T-helper 17 cell (primary cell): ENCODE measurements at places on chromosomes 11 and 22.
A peak's percentile ranks its signal among the peaks of the same experiment; 100 is the strongest.

DNA sequence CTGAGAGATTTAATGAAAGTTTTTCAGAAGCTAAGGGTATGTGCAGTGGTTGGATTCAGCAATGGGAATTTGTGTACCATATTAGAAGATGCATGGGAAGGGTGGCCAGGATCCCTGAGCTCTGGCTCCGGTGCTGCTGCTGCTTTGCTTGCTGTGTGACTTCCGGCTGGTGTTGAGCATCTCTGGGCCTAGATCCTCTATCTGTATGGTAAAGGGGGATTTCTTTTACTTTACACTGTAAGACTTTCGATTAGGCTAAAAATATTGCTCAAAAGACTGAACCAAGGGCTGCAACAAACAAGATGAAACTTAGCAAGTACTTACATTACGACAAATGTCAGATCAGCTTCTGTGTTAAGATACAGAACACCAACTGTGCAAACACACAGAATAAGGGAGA lies 39.1 kb downstream of the XRRA1 start:
- DNase-seq = no peak

DNA sequence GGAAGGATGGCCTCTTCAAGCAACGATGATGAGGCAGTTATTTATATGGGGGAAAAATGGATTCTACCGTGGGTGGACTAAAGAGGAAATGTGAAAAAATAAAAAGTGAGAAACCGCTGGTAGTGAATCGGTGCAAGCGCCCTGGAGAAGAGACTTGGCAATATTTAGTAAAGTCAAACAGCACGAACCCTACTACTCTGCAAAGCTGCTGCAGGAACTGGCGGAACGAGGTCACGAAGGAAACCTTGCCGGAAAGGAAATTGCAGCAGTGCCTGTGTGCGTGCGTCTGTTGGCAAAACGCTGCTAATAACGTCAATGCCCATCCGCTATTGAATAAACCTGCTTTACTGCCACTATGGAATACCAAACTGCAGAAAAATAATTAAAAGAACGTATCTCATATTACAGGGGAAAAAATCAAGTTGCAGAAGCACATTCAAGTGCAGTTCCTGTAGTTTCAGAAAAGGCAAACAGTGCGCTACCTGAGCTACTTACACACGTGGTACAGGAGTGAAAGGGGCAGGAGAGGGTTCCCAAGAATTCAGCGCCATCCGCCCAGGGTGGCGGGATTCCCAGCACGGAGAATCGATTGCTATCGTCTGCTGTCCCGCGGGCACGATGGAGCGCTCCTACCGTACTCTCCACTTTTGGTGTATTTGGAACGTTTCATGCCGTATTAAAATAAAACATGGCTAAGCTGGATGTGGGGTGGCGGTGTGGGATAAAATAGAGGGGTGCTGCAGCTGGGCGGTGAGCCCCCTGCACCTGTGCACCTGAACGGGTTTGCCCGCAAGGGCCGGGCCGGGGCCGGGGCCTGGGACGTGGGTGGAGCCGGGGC lies 585 bp upstream of the NADSYN1 start:
- DNase-seq = peak; percentile 38

DNA sequence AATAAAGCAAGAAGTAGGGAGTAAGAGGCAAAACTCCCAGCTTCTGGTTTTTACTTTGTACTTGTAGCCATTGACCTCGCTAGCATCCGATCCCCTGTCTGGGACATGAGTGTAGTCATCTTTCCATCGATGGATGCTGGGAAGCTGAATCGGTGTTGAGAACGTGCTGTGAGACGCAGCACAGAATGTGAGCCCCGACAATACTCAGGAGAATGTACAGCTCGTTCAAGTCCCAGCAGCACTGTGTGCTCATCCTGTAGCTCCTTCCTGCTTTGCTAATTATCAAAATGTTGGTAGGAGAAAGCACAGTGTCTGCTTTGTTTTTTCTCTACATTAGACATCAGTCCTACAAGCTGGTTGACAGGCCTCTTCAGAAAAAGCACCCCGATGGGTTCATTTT lies 56.6 kb downstream of the JAM3 start:
- no peak for DNase-seq

DNA sequence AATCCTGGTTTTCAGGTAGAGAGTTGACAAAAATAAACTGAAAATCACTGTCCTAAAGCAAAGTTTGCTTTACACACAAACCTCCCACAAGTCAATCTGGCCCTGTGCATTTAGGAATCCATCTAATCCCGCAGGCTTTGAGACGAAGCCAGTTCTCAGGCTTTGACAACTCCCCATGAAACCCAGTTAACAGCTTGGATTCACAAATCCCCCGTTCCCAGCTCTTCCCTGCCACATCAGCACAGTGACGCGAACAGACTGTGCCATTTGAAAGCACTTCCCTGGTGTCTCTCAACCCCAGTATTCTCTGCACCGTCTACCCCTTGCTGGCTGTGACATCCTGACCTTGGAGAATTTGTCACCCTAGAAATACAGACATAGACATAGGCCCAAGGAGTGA lies 117.8 kb downstream of the OPCML start:
- no peak for DNase-seq

DNA sequence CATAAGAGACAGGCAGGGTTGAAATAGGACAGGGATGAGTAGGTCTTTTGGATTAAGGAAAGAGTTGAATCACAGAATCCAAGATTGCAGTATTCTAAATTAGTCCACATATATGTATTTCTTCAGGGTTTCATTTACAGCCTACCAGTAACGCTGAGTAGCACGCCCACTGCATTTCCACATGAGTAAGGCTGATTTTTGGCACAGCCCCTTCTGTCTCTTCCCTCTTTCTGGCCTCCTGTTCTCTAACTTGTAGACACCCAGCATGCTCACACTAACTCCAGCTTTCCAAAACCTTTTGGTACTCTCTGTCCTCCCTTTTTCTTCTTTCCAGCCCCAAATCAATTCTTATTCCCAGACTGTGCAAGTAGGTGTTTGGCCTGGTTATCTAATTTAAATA lies 3.7 kb upstream of the SIK2 start:
- DNase-seq = no peak

- no peak for DNase-seq
These were observed 107.8 kb downstream of the PTPRJ start for GRCh38 chr11:48087974-48088681.

DNA sequence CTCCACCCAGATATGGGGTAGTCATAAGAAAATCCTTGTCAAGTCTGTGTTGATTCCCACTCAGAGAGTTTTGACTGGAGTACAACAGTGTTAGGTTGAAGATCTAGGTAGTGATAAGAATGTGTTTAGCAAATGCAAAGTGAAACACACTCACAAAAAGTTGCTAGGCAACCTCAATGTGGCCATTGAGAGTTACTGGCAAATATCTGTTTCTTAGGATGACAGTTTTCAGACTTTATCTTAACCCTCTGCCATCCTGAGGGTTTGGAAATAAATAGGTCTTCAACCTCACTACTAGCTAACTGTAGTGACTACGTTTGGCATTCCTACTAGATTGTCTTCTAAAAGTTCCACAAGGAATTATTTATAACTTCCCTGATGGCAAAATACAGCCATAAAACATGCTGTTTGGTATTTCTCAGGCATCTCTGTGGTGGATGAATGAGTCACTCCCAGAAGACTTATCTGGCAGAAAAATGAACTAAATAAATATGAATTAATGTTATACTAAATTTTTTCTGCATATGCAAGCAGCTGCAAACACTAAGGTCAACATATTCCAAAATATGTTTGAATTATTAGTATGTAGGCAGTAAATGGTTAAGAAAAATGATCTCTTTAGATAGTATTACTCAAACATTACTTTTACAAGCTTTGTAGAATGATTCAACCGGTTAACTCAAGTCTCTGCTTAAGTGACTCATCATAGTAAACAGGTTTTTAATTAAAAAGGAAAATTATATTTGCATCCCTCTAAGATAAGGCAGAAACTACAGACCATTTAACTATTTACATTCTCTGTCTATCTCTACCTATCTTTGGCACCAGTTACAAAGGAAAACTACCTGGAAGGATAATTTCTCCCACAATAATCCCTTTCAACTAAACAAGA lies 17.1 kb upstream of the SYTL2 start:
- no peak for DNase-seq

GRCh38 chr11:111840143-111840542 lies 31.2 kb downstream of the ALG9 start:
- no peak for DNase-seq

GRCh38 chr22:21952586-21953571 lies at the start of gene PPM1F:
TSS of gene PPM1F (minus strand) at chr22:21952848. CDS start at chr22:21946048, 6,800 bp downstream.
- DNase-seq = peak; percentile 97

DNA sequence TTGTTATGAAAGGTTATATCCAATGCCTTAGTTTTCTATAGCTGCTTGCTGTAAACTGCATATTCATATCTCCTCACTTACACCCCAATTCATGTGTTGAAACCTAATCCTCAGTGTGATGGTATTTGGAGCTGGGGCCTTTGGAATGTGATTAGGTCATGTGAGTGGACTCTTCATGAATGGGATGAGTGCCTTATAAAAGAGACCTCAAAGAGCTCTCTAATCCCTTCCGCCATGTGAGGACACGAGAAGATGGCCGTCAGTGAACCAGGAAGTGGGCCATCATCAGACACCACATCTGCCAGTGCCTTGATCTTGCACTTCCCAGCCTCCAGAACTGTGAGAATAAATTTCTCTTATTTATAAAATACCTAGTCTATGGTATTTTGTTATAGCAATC lies 79.3 kb downstream of the CYP2R1 start:
- no peak for DNase-seq

DNA sequence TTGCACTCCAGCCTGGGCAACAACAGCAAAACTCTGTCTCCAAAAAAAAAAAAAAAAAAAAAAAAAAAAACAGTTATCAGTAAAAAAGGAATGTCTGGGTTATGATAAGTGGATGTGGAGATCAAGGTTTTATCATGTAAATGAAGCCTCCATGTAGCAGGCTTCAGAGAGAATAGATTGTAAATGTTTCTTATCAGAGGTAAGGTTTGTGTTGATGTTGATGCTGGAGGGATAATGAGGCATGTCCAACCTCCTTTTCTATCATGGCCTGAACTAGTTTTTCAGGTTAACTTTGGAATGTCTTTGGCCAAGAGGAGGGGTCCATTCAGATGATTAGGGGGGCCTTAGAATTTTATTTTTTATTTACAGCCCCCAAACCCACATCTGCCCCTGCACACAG lies 35.4 kb upstream of the TREH start:
- DNase-seq = no peak

GRCh38 chr11:1406571-1407485 lies 17.1 kb downstream of the BRSK2 start:
- DNase-seq = no peak

DNA sequence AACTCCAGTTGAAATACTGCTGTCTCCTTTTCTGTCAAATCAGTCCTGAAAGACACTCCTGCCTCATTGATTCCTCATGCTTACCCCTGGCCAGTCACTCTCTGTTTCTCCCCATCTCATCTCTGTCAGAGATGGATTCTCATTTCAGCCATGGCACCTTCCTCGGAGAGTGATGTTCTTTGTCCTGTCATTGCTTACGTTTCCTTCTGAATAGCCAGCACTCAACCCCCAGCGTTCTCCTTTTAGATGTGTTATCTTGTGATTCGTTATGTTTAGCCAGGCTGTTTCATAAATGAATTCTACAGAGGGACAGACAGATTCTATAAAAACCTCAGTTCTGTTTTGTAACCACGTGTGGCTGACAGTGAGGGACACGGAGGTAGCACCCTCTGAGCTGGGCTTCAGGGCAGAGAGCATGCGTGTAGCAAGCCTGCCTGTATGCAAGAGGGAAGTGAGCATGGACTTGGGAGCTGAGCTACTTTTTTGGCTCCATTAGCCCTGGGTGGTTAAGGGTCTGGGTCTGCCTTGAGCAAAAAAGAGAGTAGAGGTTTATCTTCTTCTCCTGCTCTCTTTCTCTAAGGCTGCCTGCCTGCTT lies 354.6 kb downstream of the DDX10 start:
- no peak for DNase-seq

DNA sequence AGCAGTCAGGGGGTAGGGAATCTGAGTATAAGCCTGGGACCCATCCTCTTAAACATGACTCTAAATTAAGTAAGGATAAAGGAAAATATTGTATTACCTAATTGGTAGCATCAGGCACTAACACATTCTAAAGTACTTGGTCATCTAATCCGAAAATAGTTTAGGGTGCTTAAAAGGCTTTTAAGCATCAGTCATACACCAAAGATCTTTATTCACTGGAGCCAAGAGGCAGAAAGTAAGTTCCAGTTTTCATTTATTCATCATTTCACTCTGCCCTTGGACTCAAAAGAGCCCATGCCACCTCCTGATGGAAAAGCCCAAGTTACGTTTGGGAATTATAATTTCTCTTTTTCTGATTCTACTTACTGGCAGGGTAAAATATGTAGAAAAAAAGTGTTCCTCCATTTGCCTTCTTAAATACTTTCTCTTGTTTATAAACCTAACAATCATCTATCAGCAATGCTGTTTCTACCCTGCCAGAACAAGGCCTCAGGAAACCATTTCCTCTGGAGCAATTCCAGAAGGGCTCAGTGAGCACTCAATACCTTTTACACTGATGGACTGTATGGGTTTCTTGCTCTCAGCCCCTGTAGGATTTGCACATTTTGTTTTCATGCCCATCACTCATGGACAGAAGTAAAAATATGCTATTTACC lies 120.1 kb upstream of the SLC5A12 start:
- no peak for DNase-seq

DNA sequence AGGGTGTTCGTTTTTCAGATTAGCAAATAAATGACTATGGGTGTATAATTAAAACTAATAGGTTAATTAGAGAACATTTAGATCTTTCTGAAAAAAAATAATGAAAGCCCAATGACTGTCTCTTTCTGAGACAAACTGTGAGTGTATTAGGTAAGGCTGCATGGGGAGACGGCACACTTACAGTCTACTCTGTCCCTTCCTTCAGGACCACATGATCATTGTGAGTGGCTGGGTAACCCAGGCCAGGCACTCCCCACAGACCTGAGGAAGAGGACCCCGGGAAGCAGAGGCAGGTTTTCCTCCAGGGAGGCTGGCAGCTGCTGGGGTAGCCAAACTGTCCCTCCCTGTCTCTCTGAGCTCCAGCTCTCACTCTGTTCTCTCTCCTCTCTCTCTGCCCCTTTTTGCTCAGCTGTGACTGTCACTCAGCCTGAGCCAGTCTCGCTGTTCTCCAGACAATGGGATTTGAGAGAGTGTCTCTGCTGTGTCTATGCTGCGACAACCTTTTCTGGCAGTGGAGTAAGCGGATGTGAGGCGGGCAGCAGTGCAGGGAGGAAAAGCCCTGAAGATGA lies 83.1 kb upstream of the NCAM1 start:
- no peak for DNase-seq

- no peak for DNase-seq
These were observed 20.6 kb downstream of the POLR3H start for GRCh38 chr22:41523464-41524221.

- DNase-seq = no peak
These were observed 210.8 kb downstream of the CEP164 start for GRCh38 chr11:117538263-117539135.

- DNase-seq = no peak
These were observed 117.2 kb downstream of the MICAL3 start for GRCh38 chr22:17906978-17907747.
